Left hindlimb (tissue), 1 donor: ENCODE measurements at places on chromosomes 16 and 17.

DNA sequence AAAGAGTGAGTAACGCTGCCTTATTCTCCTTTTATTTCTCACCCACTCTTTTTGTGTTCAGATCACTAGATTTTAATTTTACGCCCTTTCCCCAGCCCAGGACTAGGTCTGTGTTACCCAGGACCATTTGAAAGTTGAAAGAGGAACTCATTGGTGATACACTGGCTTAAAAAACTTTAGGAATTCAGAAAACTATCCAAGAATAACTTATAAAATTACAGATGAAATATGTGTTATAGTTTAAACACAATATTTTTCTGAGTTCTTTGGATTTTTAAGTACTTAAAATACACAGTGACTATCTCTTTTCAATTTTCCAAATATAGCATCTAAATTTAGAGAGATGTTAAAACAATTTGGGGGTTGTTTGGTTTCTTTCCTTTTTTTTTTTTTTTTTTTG lies 385.2 kb downstream of the CDH13 start:
- DNase-seq, result no peak

DNA sequence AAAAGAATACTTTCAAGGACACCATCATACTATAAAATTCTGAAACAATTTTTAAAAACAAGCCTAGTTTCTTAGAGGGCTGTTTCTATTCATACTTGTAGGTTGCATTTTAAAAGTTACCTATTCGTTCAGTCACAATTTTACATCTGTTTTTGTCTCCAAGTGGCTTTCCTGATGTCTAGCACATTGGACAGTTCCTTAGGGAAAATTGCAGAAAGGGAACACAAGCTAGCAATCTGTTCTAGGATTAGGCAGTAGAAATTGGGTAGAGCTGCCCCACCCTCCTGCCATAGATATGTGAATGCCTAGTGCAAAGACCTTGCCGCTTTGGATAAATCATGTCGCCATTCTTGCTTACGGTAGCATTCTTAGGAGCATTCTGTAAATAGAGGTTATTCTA lies 358.9 kb downstream of the RBFOX1 start:
- DNase-seq, result no peak

DNA sequence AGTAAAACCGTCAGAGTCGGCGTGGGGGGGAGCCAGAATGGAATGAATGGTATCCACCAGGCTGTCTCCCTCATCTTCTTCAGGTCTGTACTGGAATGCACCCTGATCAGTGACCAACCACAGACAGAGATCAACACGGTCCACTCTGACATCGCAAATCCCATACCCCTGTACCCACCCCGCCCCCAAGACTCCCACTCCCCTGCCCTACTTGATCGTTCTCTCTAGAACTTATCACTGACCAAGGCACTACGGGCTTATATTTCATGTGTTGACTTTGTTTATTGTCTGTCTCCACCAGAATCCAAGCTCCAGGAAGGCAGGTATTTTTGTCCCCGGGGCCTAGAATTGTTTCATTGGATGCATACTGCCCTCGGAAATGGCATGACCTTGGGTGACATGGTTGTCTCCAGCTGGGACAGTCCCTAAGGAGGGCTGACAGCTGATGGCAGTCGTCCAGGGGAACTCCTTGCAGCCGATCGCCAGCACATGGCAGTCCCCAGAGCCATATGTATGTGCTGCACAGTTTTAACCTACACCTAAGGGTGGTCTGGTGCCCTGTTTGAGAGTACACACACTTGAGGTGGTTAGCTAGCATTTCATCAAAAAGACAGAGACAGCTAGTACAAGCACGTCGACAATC lies 526 bp upstream of the MFSD6L start:
- DNase-seq, result no peak

GRCh38 chr17:7882068-7882467 lies 6.5 kb upstream of the CHD3 start:
- DNase-seq, result no peak

GRCh38 chr17:10843811-10844210 lies 5.9 kb upstream of the PIRT start:
- DNase-seq, result peak; percentile 58

- no peak for DNase-seq
Observed at GRCh38 chr17:71004413-71004812, 835.1 kb downstream of the KCNJ2 start.

- no peak for DNase-seq
Observed at GRCh38 chr17:80837711-80838110, 153.9 kb upstream of the CHMP6 start.

DNA sequence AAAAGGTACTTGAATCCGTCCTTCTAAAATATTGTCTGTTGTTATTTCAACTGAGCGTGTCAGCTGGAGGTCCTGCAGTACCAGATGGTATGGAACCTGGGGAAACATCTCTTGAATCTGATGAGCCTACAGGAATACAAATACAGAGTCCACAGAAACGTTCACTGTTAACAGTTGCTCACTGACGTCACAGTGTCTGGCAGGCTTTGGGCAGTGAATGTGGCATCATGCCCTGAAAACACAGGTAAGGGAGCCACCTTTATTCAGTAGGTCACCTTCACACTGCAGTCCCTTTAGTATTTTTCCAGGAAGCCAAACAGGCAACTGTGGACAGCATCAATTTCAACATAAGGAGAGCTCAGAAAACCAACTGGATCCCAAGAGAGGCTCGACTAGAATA lies 56.1 kb downstream of the AMFR start:
- no peak for DNase-seq

DNA sequence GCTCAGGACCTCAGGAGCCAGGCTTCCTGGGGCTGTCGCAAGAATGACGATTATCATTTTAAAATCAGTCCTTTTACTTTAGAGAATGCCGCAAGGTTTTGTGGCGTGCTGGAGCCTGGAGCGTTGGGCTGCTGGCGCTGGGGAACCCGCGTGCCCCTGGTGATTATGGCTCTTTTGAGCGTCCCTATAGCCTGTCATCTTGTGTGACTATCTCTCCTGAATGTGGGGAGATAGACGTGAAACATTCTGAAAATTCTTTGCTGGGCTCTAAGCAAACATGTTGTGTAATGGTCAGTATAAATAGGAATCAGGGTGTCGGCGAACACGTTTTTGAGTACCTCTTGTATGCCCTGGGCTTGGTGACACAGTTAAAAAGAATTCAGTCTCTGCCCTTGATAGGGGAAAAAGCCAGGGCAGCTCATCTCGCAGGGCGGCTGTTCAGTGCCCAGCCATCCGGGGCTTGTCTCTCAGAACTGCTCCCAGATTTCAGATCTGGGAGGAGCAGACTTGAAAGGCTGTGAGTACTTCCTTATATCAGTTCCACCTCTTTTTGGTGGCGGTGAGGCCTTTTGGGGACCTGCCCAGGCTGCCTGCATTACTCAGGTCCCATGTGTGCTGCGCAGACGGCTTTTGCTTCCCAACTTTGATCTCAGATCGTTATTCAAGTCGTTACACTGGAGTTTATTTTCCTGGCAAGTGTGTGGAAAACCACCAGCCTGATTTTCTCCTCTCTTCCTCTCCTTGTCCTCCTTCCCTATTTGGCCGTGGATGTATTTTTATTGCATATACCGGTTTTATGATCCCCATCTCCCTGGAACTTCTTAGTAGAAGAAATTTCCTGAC lies 973 bp downstream of the SLC7A6 start:
- no peak for DNase-seq

- no peak for DNase-seq
Observed at GRCh38 chr17:33494151-33494550, 201.1 kb upstream of the ASIC2 start.

GRCh38 chr17:8490256-8491023 lies 54.8 kb downstream of the NDEL1 start:
- DNase-seq, result no peak

GRCh38 chr16:87056083-87056482 lies 261.1 kb downstream of the C16orf95 start:
- no peak for DNase-seq

DNA sequence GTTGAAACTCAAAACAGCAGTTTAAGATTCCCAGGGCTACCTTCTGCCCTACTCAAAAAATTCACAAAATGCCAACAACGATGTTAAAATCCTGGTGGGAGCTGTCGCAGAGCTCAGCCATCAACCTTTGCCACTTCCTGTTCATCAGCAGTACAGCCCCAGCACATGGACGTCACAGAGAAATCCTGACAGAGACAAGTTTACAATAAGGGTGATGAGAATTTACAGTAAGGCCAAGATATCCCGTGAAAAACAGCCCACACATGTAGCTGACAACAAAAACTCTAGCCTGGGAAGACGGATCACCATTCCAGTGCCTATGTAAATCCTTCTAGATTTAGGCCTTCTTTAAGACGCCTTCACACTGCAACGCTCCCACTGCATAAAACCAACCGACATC lies 18.8 kb downstream of the USP22 start:
- no peak for DNase-seq

DNA sequence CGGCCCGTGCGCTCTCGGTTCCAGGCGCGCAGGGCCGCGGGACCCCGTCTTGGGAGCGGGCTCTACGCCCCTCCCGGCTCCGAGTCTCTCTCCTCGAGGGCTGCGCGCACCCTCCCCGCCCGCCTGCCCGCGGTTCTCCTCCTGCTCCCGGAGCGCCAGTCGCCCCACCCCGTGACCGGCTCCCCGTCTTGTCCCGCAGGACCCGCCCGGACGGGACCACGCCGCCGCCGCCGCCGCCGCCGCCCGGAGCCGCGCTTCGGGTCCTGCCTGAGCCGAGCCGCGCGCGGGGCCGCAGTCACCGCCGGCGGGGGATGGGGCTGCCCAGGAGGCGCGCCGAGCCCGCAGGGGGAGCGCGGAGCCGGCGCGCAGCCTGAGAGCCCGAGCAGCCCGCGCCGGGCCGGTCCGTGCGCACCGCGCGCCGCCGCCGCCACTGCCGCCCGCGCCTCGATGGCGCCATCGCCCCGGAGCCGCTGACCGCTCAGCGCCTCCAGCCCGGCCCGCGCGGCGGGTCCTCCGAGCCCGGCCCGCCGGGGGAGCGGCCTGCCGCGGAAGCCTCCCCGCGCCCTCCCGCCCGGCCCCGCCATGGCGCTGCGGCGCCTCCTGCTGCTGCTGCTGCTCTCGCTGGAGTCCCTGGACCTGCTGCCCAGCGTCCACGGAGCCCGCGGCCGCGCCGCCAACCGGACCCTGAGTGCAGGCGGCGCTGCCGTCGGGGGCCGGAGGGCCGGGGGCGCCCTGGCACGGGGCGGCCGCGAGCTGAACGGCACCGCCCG lies at the start of gene SHISA6:
Gene SHISA6 (plus strand): TSS at position 373 of the 770 bp plus-strand sequence.
- peak; percentile 44 for DNase-seq

GRCh38 chr16:4920826-4921225 lies 16.1 kb downstream of the PPL start:
- no peak for DNase-seq

DNA sequence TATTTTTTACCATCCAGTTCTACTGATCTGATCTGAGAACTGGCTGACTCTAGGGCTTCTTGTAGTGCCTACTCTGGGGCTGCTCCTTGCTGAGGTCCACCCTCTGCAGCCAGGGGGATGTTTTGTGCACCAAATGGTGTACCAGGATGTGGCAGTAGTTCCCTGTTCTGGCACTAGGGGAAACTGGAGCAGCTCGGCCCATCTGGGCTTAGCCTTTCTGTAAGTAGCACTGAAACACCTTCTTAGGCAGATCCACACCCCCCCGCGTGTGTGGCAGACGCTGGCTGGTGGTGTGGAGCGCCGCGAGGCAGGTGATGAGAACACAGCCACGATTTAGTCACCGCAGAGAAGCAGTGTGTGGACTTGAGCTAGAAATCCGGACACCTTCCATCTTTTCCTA lies 17.0 kb downstream of the DUSP14 start:
- no peak for DNase-seq

DNA sequence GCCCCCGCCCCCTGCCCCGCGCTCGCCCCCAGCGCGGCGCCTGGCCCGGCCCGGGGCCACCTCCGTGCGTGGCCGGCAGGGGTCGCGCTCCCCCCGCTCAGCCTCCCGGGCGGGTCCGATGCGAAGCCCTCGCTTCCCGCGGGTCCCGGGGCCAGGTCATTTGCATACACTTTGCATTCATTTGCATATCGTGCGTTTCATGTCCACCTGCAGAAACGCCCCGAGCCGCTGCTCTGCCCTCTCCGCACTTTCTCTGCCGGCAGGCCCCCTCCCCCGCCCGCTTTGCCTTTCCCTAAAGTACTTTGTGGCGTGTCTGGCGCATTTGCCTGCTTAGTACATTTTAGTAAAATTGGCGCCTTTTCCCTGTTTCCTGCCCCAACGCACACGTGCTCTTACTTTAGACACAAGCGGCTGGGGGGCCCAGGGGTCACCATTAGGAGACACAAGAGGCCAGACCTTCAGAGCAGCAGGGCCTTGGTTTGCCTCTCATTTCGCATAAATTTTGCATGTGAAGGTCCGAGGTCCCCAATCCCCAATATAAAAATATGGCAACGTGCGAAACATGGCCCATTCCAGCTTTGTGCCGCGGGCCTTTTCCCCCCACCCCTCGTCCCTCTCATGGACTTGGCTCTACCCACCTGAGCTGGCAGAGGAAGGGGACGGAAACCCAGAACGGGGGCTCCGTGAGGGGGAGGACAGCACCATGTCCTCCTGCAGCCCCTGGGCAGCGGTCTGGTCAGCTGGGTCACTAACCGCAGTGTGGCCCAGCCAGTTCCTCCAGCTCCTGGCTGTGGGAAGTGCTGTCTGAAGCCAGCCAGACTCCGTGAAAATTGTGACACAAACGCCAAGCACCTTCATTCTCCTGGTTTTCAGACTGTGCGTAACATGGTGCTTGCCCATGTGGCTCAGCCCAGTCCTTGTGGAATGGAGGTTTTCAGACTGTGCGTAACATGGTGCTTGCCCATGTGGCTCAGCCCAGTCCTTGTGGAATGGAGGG lies 34.8 kb downstream of the CBFA2T3 start:
- DNase-seq, result peak; percentile 66

- DNase-seq, result no peak
Observed at GRCh38 chr16:49816875-49817274, 39.0 kb downstream of the ZNF423 start.

GRCh38 chr16:65249768-65250167 lies 127.9 kb upstream of the CDH11 start:
- peak; percentile 30 for DNase-seq

DNA sequence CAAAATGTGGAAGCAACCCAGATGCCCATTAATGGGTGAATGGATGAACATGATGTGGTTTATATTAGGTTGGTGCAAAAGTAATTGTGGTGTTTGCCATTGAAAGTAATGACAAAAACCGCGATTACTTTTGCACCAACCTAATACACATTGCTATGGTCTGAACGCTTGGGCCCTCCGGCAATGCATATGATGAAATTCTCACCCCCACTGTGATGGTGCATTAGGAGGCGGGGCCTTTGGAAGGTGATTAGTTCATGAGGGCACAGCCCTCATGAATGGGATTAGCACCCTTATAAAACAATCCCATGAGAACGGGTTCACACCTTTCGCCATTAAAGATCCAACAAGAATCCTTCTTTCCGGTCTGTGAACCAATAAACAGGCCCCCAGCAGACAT lies 25.3 kb upstream of the PRM1 start:
- DNase-seq, result no peak

DNA sequence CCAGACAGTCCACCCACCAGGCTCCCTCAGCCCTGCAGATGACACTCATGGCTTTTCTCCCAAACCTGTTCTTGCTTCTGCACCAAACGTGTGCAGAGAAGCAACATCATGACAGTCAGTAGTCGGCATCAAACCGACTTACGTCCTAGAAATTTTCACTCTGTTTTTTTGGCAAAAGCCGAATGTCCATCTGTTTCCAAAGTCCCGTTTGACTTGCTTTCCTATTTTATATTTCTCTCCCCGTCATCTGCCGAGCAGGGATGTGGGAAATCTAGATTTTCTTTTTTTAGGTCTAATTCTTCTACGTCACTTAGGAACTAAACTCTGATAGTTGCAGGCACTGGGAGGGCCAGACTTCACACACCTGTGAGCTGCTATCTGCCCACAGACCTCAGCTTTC lies 104.9 kb downstream of the RMI2 start:
- DNase-seq, result no peak

GRCh38 chr17:2933606-2934005 lies 129.8 kb downstream of the OR1D5 start:
- no peak for DNase-seq
